ENCODE measurements at places on chromosomes 12 and 14. TPM values are rescaled to one million over a fixed set of nuclear protein-coding genes. Genes with fewer than 3 reads are reported as not detected.

Gene GDF3
- not detected for total RNA-seq

Gene DGLUCY
- 41.1 TPM for total RNA-seq

Gene PGF
- total RNA-seq = not detected

Gene GNG2
- total RNA-seq = 108 TPM

Gene PMCH
- 1.8 TPM for total RNA-seq

Gene COX8C
- not detected for total RNA-seq

Gene HAL
- total RNA-seq = 0.38 TPM

Gene GLS2
- 2.5 TPM for total RNA-seq

Gene INSM2
- total RNA-seq = not detected

Gene WNT1
- not detected for total RNA-seq

Gene TBX3
- total RNA-seq = not detected

Gene JAG2
- 1.3 TPM for total RNA-seq

Gene HOXC12
- not detected for total RNA-seq

Gene TCL1A
- not detected for total RNA-seq

Gene TMEM119
- total RNA-seq = not detected

Data from activated CD8-positive, alpha-beta memory T cell treated with anti-CD3 and anti-CD28 coated beads for 36 hours (primary cell).